ENCODE measurements at places on chromosomes 5 and 9.
A peak's percentile ranks its signal among the peaks of the same experiment; 100 is the strongest.

DNA sequence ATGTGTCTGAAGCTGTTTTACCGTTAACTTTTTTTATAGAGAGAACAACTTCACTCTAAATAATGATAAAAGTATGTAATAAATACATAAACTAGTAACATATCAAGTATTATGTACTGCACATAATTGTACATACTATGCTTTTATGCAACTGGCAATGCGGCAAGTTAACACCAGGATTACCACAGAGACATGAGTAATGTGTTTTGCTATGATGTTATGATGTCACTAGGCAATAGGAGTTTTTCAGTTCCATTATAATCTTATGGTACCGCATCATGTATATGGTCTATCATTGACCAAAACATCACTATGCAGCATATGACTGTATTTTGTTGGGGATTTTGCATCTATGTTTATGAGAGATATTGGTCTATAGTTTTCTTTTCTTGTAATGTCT is 326.4 kb upstream of the TARS1 start:
- no peak for DNase-seq

DNA sequence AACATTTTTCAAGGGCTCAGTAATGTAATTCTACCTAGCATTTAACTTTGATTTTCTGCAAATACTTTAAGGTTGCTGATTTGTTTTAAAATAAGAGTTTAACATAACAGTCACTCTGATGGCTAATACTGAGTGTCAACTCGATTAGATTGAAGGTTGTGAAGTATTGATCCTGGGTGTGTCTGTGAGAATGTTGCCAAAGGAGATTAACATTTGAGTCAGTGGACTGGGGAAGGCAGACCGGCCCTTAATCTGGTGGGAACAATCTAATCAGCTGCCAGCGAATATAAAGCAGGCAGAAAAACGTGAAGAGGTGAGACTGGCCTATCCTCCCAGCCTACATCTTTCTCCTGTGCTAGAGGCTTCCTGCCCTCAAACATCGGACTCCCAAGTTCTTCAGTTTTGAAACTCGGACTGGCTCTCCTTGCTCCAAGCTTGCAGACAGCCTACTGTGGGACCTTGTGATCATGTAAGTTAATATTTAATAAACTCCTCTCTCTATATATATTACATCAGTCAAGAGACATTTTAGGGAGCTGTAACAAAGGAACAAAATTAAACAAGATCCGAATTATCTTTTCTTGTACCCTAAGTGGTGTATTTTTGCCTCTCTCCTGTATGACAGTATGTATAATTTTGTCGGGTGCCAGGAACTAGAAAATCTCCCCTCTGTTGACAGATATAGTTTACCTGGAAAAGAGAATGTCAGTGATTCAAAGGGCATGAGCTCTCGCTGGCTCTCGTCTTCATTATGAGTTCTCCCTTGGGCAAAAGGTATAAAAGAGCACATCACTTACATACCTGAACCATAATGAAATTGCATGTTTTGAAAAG is 576.1 kb downstream of the LRRC70 start:
- DNase-seq, result no peak

DNA sequence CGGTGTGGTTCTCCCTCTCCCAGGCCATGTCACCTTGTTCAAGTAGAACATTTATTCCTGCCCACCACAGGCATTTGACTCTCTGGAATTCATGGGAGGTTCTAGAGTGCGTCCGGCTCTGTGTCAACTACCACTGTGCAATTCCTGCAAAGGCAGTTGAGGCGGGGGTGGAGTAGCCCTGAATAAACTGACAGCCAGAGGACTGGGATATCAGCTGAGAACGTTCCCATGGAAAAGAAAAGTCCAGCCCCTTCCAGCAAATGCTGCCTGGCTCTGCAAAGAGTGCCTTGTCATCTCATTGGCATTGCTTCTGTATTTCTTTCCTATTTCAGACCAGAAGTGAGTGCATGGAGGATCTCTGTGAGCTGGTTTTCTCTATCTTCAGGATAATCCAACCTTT is 18.9 kb upstream of the MEGF9 start:
- peak; percentile 37 for DNase-seq

DNA sequence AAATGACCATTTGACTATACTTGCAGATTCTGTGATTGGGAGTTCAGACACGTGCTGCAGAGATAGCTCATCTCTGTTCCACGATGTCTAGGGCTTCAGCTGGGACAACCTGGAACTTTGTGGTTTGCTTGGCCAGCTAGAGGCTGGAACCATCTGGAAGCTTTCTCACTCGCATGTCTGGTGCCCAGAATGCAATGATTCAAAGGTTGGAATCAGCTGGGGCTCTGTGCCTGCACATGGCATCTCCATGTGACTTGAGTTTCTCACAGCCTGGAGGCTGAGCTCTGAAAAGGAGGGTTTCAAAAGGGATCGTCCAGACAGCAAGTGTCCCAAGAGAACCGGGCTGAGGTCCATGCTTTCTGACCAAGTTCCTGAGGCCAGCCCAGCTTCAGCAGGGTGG is 465.2 kb downstream of the GADD45G start:
- no peak for DNase-seq

- no peak for DNase-seq
Observed at GRCh38 chr9:84652496-84653120, 16.9 kb upstream of the NTRK2 start.

DNA sequence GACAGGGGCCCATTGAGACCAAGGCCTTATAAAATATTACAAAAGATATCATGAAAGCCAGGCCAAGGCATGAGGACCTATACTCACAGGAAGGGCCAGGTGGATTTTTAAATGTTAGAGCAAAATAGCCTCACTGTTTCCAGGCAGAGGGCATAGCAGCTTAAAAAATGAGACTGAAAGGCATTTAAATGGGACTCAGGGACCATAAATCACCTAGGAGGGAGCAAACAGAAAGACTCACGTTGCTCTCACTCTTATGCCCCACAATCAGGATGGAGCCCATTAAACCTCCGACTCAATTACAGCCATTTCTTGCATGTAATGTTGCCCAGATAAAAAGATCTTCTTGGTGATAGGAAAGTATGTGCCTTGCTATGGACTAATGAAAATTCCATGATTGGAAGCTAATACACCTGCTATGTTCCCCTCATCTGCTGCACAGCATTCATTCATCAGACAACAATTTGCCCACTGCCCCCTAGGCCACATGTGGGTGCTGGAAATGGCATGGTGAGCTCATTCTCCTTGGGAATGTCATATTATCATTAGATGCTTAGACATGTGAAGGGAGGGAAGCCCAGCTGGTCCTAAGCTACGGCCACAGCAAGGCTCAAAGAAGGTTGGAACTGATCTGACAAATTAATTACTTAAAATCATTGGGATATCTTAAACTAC is 128.6 kb upstream of the GRIA1 start:
- DNase-seq, result no peak

DNA sequence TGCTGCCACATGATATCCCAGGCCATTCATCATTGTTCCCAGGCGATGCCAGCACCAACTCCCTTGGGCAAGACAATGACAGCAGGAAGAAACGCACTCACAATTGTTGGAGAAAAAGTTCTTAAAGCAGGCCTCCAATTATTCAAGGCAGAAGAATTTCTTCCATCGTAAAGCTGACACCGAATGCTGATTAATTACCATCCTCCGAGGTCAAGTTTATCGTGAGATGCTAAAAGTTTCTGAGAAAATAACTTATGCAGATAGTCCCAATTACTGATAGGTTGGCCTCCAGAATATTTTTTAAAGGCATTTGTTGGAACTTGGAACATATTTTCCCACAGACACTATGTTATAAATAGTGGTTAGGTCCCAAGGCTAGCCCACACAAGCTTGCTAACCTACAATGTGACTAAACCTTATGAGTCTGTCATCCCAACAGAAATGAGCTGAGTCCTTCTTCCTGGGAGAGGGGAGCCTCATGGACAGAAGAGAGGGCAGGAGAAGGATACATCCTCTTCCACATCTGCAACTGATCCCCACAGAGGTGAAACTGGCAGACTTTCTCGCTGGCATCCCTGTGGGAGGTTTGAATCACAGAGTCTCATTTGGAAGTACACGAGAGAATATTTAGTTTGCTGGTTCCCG is 202.4 kb upstream of the TBC1D2 start:
- no peak for DNase-seq

- DNase-seq, result no peak
Observed at GRCh38 chr5:170028124-170028523, 47.8 kb upstream of the INSYN2B start.

- no peak for DNase-seq
Observed at GRCh38 chr5:58299256-58299655, 160.6 kb downstream of the PLK2 start.

- DNase-seq, result no peak
Observed at GRCh38 chr5:142316681-142317080, 8.1 kb downstream of the SPRY4 start.

DNA sequence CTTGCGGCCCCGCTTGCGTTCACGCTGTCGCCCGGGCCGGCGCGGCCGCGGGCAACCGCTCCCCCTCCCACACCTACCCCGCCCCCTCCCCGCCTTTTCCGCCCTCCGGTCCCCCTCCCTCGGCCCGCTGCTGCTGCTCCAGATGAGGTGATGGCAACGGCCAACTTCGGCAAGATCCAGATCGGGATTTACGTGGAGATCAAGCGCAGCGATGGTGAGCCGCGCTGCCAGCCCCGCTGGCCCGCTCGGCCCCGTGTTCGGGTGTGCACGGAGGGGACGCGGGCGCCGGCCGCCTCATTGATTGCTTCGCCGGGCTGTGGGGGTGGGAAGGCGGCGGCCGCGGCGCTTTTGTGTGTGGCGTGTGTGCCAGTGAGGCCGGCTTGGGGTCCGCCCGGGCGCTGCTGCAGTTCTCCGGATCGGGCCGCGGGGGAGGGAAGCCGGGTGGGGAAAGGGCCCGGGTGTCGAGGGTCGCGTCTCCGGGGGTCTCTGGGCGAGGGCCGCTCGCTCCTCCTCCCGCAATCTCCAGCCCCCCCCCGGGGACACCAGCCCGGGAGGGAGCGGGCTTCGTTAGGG is 403 bp downstream of the KIF2A start:
- DNase-seq, result no peak

- no peak for DNase-seq
Observed at GRCh38 chr5:100904259-100904861, 1.3 kb upstream of the ST8SIA4 start.

DNA sequence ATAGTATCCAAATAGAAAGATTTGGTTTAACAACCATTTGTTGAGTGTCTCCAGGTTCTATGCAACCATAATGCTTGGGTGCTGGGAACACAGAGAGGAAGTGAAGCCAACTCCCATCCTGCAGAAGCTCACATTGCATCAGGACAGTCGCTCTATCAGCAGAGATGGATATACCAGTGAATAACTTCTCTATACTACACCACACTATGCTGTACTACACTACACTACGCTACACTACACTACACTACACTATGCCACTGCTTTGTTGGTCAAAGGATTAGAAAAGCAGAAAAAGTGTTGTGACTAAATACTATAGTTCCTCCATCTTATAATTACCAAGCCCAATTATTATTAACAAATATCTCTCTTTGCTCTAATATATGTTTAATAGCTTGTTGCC is 89.2 kb upstream of the PRRC1 start:
- no peak for DNase-seq

DNA sequence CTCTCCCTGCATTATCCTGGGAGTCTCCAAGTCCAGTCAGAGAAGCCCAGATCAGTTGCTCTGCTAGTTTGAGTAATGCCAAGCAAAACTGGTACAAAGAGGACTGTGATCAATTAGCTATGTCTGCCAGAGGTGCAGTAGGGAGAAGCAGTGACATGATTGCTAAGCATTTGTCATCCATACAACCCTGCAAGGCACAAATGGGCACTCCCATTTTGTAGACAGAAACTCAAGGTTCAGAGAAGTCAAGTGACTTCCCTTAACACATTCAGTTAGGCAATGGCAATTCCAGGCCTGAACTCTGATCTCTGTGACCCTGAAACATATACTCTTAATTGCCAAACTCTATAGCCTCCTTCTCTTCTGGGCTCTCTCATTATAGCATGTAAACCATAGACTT is 34.0 kb downstream of the NDST1 start:
- DNase-seq, result no peak

- DNase-seq, result no peak
Observed at GRCh38 chr5:10593531-10594181, 29.8 kb downstream of the ANKRD33B start.

DNA sequence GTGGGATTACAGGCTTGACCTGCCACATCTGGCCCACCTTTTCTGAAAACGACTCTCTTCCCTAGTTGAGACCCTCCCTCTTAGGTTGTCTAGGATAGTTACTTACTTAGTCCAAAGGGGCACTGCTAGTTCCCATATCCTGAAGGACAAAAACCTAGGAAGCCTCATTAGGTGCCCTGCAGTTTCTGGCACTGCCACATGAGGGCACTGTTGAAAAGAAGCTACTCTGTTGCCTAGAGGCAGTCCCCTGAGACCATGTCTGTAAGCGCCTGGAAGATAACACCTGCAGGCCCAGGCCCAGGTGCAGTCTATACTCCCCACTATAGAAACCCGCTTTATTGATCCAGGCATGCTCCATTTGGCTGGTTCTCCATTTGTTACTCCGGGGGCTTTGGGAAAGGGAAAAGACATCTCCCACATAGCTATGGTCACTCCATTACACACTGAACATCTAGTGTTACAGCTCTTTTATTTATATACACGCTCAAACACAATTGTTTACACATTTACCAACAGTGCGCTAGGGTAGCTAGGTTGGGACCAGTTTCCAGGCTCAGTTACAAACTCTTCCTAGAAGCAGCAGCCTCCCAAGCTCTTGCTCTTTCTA is 73.4 kb upstream of the PPARGC1B start:
- peak; percentile 33 for DNase-seq

Measured in T47D (cell line).